ENCODE measurements at places on chromosomes 1 and 21.

DNA sequence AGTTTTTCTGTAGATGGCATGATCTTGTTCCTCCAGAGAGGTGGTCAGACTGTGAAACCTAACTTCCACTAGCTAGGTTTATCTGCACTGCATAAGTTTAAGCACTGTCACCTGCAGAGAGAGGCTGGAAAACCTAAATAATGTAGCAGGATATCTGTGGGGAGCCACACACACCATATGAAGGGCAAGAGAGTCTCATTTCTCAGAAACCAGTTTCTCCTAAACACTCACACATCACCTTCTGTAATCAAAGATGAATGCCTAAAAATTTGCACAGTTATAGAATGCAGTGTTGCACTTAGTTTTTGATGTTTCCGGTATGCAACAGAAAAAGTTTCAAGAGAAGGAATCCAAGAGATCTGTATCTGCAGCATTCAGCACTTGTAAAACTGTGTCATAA lies 654.6 kb downstream of the ADGRL2 start:
- DNase-seq: no peak

GRCh38 chr21:39632796-39633442 lies 20.2 kb downstream of the B3GALT5 start:
- DNase-seq: no peak

DNA sequence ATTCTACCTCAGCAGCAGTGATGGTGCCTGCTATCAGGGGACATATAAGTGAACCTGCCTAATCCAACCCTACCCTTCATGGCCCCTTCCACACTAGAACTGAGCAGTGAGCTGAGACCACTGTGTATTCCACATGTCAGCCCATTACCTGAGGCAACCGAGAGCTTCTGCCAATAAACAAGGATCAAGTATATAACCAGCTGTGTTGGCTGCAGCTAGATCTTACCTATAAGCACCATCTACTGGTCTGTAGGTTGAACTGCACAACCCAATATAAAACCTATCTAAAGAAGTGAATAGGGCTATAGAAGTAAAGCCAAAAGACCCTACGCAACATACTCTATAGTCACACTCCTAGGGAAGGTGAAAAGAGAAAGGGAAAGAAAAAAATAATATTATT lies 376.9 kb downstream of the HHIPL2 start:
- no peak for DNase-seq

DNA sequence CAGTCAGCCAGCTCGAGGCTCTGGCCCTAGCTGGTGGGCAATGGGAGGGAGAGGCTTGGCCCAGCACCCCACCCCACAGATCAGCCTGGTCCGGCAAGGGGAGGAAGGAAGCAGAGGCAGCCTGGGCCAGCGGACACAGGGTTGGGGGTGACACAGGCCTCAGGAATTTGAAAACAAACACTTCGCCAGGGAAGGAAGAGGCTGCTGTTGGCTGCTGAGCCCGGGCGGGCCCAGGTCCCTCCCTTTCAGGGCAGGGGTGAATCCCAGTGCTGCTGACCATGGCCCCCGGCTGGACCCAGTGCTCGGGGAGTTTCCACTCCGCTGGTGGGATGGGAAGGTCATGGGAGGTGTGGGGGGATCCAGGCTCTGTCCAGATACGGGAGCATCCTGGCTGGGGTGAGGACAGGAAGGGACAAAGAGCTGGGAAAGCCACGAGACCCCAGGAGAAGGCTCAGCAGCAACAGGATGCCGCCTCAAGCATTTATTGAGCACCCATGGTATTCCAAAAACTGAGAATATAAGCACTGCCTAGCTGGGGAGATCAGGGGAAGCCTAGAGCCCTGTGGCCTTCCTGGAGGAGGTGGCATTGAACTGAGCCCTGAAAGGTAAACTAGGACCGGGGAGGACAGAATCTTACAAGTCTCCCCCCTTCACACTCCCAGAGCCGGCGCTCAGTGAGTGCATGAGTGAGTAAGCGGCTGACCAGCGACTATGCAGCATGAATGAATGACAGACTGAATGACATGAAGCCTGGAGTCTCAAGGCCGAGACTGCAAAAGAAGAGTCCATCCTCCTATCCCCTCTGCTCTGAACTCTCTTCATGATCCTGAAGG lies 26.2 kb upstream of the EPHA2 start:
- DNase-seq: no peak

- DNase-seq: no peak
These were observed 5.2 kb upstream of the SH2D2A start for GRCh38 chr1:156821801-156822200.

- no peak for DNase-seq
These were observed 62.2 kb upstream of the TINAGL1 start for GRCh38 chr1:31514117-31514516.

DNA sequence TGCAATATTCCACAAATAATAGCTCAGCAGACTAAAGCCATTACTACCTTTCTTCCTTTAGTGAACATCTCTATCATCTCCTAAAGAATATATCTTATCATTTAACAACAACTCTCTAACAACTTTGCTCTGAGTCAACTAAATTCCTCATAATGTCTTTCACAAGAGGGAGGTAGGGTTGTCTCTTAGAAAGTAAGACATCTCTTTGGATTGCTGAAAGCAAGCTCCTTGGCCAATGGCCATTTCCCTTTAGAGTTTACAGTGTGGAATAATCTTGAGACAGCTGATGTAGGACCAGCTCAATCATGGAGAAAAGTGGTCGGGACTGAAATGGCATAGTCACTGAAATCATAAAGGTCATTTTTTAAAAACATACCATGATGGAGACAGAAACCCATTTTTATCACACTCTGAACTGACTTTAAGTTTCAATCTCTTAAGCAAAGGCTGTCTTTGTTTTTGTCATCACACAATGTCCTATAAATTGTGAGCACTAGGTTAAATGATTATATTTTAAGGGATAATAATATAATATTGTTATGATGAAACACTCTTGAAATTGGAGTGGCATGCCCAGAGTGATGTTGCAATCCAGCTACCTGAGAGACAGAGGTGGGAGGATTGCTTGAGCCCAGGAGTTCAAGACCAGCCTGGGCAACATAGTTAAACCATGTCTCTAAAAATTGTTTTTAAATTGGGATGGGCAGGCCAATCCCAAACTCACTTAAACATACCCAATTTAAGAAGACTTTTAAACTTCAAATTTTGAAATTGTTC lies 91.1 kb downstream of the SLC44A5 start:
- no peak for DNase-seq

DNA sequence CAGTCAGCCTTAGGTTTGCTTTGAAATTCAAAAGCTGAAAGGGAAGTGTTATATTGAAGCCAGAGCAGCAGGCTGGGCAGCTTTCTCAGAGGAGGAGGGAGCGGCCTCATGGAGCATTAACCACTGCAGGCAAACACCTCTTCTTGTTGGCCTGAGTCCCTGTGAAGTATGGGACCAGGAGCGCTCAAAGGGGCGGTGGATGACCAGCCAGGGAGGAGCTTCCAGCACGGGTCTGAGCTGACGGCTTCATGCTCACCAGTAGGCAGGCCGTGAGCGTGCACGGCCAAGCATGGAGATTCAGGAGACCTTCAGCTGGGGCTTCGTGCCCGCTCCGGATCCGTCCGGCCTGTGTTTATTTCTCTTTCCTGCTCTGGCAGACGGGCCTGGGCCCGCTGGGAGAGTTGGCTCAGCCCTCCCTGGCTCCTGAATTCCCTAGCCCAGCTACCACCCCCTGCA lies 245.2 kb downstream of the TRABD2B start:
- no peak for DNase-seq

DNA sequence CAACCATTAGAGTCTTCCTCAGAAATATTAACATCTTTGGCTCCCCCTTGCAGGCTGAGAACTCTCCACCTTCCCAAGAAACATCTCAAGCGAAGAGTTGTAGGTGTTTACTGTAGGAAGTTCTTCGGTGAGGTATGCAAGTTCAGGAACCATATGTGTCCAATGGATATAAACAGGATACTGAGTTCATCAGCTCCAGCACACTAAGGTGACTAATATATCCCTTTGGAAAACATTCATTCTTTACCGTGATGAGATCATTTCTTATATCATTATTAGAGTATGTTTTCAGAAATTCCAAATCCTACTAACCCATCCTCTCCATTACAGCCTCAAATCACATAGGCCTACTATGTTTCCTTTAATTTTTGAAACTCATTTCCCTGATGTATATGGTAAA lies 37.3 kb upstream of the PRMT6 start:
- DNase-seq: no peak

DNA sequence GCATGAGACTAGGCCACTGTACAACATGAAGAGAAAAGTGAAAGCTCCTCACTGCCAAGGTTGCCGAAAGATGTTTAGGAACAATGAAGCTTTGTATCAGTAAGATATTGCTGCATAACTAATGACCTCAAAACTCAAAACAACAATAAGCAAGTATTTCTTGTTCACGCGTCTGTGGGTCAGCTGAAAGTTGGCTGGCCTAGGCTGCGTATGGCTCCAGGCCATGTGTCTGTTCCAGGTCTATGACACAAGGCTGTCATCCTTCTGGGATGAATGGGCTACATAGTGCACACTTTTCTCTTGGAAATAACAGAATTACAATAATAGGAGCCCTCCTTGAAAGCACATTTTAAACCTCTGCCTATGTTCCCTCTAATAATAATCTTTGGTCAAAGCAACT lies 515.9 kb downstream of the PLPP3 start:
- DNase-seq: no peak
